ENCODE measurements at places on chromosomes 7 and 10.

- DNase-seq: no peak
Measured at GRCh38 chr10:3654496-3654895, 130.5 kb downstream of the KLF6 start.

GRCh38 chr10:90484518-90484917 is 373.3 kb downstream of the HTR7 start:
- DNase-seq: no peak

GRCh38 chr10:17273403-17273802 is 45.4 kb downstream of the VIM start:
- DNase-seq: no peak

DNA sequence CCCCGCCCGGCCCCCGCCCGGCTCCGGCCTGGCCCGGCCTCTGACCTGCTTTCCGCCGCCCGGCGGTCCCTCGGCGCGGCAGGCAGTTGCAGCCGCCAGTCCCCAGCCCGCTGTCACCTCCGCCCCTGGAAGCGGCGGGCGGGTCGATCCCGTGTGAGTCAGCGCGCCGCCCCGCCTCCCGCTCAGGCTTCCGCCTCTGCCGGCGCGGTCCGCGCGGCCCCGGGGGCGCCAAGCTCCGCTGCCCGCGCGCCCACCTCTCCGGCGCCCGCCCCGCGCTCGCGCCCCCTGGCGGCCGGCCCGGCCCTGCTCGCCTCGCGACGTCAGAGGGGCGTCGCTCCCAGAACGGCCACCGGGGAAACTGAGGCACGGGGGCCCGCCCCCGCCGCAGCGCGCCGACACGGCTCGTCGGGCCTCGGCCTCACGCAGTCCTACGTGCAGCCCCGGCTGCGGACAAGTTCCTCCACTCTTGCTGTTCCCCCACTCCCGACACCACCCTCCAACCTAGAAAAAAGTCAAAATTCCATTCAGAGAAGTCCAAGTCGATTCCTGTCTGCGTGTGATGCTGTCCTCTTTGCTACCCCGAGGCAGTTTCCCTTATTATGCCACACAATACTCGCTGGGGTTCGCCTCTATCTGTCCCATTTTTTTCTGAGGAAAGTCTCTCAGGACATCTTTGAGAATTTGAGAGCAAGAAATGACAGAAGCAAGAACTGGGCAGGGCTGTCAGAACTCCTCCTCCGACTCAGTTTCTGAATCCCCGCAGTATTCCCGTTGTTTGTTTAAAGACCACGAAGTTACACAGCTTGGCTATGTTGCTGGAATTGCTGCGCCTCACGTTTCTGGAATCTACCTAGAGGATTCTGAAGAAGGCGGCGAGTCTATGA is at the start of gene DNMBP:
Gene DNMBP (minus strand): TSS at position 155 of the 884 bp plus-strand sequence. CDS start 37,823 bp downstream, outside the sequence.
- DNase-seq: no peak

DNA sequence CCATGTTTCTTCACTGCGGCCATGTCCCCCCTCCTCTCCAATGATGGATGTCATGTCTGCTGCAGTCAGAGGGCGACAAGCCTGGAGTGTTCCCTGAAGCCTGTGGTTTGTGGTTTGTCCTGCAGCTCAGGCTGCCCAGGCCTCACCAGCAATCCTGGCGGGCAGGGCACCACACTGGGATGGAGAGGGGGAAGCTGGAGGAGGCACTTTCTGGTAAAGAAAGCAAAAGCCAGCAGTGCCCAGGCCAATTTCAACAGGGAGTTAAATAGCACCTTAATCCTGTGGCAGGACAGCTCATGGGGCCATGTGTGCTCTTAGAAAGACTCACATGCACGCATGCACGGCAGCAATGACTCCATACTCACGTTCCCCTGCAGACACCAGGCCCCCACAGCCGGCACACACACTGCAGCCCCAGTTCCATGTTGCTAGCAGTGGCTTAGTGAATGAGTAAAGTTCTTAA is 158.3 kb downstream of the EGFR start:
- DNase-seq: no peak

DNA sequence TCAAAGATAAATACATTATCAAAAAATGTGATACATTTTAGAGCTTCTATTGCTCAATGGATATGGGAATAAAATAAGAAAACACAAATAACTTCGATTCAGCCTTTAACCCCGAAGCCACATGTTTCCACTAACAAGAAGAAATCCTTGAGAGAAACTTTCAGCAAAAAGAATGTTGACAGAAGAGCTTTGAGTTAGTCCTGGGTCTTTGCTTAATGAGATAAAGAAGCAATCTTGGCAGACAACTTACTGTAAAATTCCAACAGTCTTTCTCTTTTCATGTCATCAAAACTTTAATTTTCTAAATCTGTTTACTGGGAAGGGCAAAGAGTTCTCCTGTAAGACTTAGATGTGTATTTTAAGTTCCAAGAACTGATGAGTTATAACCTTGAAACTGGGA is 810.2 kb downstream of the CNTNAP2 start:
- no peak for DNase-seq

- no peak for DNase-seq
Measured at GRCh38 chr10:124705817-124706461, 38.2 kb downstream of the FAM53B start.

DNA sequence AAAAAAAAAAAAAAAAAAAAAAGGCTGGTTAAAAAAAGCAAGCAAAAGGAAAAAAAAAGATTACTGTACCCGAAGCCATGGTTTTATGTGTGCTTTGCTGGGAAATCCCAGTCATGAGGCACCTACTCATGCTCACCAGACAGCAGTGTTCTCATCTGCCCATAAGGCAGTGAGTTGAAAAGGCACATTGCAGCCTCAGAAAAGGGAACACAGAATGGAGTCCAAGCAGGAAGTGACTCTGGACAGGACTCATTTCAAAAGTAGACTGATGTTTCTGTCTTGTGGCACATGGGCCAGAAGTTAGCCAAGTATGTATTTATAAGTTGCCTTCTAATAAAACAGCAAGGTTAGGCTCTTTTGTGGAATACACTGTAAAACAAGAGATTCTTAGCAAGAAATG is 40.2 kb downstream of the PDSS1 start:
- no peak for DNase-seq

DNA sequence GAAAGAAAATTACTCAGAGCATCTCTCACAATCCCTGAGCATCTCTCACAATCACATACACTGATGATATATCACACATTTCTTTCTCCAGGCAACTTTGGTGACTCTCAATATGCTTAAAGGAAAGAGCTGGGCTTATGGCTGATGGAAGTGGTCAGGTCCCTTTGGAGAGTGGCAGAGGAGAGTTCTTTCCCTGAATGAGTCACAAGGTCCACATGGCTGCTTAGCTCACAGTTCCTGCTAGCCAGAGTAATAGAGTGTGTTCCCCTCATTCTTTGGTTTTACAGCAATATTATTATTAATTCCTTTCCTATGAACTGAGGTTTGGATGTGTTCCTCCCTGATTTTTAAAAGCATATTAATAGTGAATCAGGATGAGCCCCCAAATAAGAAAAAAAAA is 287.4 kb downstream of the C7orf25 start:
- no peak for DNase-seq

GRCh38 chr10:100823194-100823593 is 77.8 kb downstream of the PAX2 start:
- DNase-seq: no peak

GRCh38 chr7:15720849-15721471 is 34.5 kb upstream of the MEOX2 start:
- DNase-seq: peak; percentile 11

DNA sequence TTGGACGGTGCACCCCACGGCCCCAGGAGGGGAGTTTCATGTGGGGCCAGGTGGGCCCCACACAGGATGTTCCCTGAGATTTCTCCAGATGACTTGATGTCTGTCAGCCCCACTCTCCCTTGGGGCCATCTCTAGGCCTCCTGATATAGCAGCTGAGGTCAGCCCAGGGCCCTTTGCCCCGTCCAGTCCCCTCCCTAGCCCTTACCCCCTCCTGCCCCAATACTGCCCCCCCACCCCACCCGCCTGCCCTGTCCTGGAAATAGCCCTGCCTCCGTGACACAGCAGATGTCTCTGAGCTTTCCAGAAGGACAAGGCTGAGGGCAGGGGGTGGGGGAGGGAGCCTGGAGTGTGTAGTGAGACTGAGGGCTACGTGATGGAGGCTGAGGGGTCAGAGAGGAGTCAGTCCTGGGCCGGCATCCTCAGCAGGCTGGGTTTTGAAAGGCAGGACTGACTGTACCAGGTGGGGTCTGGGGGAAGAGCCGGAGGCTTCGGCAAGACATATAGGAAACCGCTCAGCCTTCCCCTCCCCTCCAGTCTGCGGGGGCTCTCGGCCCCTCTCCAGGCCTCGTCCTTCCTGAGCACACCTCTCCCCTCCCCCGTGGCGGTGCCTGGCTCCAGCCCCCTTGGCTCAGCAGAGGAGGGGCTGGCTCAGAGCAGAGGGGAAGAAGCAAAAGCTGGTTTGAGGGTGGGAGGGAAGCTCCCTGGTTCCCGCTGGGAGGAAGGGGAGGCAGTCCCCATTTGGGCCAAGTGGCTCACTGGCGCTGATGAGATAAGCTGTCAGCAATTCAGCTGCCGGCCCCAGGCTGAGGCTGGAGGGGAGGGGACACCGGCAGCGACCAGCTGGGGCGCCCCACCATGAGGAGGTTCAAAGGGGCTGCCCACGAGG is 2.0 kb downstream of the FLNC start:
- no peak for DNase-seq

- peak; percentile 62 for DNase-seq
Measured at GRCh38 chr10:90319188-90319914, 538.5 kb downstream of the HTR7 start.

DNA sequence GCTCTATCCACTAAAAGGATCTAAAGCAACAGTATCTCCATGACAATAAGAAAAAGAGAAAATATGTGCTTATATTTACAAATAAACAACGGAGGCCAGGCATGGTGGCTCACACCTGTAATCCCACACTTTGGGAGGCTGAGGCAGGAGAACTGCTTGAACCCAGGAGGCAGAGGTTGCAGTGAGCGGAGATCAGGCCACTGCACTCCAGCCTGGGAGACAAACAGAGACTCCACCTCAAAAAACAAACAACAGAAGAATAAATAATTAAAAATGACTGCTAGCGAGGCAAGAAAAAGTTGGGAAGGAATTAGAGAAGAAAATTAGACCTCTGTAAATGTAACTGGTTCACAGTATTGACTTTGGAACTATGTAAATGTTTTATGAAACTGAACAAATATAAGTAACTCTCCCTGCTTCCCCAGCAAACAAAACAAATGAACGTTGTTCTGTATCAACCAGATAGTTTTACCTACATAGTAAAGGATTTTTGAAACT is 17.1 kb downstream of the TRIM24 start:
- DNase-seq: no peak

DNA sequence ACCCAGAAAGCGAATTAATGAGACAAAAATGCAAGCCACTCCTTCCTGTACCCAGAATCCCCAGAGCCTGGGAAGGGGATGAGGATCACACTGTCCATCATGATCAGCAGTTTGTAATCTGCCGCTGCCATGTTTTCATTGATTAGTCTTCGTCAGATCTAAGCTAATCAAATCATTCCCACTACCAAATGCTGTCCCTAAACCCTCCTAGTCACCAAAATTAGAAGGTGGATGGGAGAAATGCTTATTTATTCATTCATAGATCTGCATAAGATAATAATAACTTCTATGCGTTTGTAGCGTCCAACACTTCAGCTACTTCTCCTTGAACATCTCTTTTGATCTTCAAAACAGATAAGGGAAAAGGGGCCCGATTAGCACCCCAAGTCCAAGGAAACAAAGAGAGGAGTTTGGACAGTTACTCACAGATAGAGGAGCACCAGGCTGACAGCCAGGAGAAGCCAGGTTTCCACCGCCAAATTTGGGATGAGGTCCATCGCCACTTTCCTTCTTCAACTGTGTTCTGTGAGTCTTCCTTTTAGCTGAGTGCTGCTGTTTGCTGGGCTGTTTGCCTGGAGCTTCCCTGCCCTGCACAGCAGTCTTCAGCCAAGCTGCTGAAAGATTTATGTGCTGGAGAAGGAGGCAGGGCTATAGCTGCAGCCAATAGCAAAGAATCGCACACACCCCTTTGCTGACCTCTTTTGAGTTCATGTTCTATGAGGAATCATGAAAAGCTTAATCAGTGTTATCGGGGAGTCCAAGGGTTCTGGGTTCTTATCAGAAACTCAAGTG is at the start of gene CYP3A5:
Gene CYP3A5 (minus strand): TSS at position 597 of the 792 bp plus-strand sequence. CDS start 100 bp downstream, at position 497.
- DNase-seq: no peak

DNA sequence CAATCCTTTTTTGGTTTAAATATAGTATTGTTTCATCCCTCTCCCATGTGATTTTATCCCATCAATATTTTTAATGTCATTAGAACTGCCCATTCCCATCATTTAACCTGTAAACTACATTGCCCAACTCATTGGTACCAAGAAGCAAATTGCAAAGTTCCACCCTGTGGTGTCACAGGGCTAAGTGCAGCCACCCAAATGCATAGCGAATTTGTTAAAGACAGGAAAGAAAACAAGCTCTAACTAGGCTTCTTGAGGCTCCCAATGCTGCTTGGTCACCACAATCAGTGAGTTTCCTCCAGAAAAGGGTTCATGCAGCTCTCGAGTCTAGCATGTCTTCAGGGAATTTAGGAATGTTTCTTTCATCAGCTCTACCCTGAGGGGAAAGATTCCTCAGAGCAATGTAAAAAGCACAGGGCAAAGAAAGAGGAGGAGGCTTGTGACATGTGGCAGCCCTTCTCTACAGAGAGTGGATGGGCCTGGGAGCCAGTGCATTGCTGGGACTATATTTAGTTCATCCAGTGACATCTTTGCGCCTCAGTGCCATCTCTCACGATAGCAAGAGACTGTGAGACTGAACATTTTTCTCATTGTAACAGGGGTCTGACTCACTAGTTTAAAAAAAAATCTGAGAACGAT is 58.1 kb downstream of the CAV1 start:
- no peak for DNase-seq

- DNase-seq: no peak
Measured at GRCh38 chr7:99272476-99273045, at the start of gene MYH16. TSS of gene MYH16 (plus strand) at chr7:99272839.

DNA sequence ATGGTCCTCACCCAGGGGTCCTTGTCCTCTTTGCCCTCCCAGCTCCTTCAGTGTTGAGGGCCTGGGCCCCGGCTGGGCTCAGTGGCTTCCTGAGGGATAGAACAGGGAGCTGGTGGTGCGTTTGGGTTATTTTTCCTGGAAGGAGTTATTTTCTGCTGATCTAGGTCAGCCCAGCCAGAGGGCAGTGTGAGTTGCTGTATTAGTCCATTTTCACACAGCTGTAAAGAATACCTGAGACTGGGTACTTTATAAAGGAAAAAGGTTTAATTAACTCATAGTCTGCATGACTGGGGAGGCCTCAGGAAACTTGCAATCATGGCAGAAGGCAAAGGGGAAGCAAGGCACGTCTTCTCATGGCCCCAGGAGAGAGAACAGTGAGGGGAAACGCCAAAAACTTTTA is 122.4 kb upstream of the PCBD1 start:
- DNase-seq: no peak

GRCh38 chr7:105389088-105389650 is 448 bp upstream of the SRPK2 start:
- no peak for DNase-seq

GRCh38 chr7:27091941-27092818 is 3.6 kb downstream of the HOXA1 start:
- DNase-seq: no peak

- DNase-seq: peak; percentile 10
Measured at GRCh38 chr10:97196223-97197029, 10.7 kb upstream of the SLIT1 start.

Data from AG04450 (cell line).